ENCODE measurements at places on chromosomes 1 and 21.
A peak's percentile ranks its signal among the peaks of the same experiment; 100 is the strongest.

DNA sequence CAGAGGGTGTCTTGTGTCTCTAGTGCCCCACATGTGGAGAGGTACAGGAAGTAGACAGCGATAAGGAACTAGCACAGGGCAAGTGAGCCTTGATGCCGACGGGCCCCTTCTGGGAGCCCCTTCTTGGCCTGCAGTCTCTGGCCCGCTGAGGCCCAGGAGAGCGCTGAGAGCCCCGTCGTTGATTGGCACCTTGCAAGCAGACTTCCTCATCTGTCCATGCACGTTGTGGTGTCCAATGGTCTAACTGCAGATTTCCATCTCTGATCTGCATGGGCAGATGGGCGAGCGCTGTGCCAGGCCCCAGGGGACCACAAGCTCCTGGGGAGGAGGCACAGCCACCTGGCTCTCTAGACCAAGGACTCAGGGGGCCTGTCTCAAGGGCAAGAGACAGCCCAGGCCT lies 32.4 kb downstream of the PLEKHA6 start:
- DNase-seq = no peak

GRCh38 chr21:45006536-45007095 lies 66.8 kb downstream of the SLX9 start:
- no peak for DNase-seq

DNA sequence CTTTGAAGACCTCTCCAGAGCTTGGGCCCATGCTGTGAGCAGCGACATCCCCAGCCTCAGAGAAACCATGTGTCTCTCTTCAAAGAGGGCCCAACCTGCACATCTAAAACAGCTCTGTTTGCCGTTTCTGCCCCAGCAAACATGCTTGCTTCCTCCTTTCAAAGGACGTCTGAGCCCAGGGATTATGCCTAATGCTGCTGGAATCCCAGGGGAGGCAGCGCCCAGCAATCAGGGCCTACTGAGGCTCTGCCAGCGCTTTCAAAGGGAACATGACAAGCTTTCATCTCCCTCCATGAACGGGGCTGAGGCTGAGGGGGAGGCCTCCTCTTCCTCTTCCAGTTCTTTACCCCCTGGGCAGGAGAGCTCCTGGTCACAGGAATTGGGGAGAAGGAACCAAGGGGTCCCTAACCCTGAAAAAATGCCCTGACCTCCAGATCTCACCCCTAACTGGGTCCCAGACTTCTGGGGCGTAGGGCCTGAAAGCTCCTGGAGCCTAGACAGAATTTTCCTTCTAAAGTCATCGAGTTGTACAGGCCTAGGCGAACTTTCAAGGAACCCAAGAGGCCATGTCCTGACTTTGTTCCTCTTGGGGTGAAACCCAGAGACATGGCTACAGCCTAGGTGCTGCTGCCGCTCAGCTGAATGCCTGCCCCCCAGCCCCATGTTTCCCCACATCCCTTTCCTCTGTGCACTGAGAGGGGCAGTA lies 13.4 kb upstream of the ASCL5 start:
- no peak for DNase-seq

- DNase-seq = peak; percentile 61
These were observed 25.6 kb downstream of the RAB4A start for GRCh38 chr1:229296541-229296941.

GRCh38 chr1:95407131-95407885 lies 173.3 kb downstream of the RWDD3 start:
- no peak for DNase-seq

GRCh38 chr1:24899581-24900485 lies 30.2 kb downstream of the RUNX3 start:
- DNase-seq = no peak

Data from AG04449 (cell line).